ENCODE measurements at places on chromosomes 11 and 22.
A peak's percentile ranks its signal among the peaks of the same experiment; 100 is the strongest.

GRCh38 chr22:42256930-42257329 is 13.5 kb downstream of the TCF20 start:
- DNase-seq = no peak

DNA sequence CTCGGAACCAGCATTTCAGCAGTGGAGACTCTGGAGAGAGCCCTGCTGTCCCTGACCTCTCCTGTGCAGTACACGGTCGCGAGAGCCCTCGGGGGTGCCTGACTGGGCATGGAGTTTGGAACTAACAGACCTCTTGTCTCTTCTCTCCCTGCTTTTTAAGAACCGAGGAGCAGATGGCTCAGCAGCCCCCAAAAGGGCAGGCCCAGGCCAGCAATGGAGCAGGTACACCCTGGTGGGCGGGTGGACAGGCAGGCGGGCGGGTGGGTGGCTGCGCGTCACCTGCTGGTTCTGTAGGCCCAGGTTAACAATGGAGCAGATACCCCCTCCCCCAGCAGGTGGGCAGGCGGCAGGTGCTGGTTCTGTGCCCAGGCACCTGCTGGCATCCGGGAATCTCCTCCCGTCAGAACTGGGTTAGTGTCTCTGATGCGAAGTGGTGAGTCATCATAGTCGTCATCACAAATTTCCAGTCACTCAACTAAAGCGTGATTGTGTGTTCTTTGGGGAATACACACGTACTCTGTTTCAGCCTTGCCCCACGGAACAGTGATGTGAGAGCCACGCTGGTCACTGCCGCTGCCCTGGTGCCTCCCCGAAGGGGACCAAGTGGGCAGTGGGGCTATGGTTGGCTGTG is 41.1 kb downstream of the GRAMD4 start:
- peak; percentile 78 for DNase-seq

DNA sequence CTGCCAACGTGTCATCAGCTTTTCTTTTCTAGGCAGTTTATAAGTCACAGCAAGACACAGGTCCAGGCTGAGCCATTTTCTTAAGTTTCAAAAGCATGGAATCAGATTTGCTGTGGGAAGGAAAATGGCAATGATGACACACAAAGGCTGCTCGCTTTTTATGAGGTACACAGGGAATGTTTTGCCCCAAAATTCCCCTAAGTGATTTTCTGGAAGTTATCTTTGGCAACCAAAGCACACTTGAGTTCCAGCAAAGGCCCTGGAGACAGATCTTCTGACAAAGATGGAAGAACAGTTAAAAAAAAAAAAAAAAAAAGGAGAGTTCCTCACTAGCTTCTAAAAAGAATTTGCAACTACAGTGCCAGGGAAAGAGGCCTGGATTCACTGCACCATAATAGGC is 260.8 kb downstream of the LARGE1 start:
- no peak for DNase-seq

DNA sequence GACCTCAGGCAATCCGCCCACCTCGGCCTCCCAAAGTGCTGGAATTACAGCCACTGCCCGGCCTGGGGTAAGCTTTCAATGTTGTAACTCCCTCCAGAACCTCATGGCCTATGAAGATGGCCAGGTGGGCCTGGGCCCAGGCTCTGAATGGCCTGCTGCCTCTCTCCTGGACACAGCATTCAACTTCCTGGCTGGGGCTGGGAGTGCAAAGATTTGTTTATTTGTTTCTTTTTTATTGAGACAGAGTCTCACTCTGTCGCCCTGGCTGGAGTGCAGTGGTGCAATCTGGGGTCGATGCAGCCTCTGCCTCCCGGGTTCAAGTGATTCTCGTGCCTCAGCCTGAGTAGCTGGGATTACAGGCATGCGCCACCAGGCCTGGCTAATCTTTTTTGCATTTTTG is 513 bp upstream of the TSGA10IP start:
- DNase-seq = no peak

- no peak for DNase-seq
Observed at GRCh38 chr22:41263704-41264103, 22.3 kb downstream of the RANGAP1 start.

- DNase-seq = no peak
Observed at GRCh38 chr22:22203048-22203971, 41.3 kb upstream of the VPREB1 start.

- DNase-seq = no peak
Observed at GRCh38 chr11:844693-845644, 2.3 kb downstream of the TSPAN4 start.

Measured in NCI-H2171 (cell line).